ENCODE measurements at places on chromosomes 4 and X.

- no peak for DNase-seq
Observed at GRCh38 chrX:12901486-12901885, 4.9 kb upstream of the TLR8 start.

DNA sequence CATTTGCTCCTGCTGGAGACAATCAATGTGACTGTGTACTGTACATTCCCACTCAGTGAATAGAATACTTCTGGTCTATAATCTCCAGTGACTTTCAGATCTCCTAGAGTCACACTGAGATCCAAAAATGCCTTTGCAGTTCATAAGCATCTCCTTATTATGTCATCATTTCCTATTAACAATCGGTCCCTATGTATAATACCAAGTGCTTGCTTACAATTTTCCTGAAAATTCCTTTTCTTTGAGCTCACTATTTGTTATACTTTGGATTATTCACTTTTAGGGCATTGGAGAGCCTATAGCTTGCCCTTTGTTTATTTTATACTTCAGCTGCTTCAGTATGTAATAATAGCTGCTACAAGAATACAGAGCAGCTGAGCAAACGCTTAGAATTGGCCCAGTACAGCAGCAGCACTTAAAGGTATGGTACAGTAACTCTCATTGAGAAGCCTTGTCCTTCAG lies 313.0 kb downstream of the DCTD start:
- DNase-seq = no peak

GRCh38 chr4:118955515-118955914 lies 66.9 kb downstream of the SYNPO2 start:
- DNase-seq = no peak

GRCh38 chr4:107900508-107900907 lies 30.8 kb upstream of the CYP2U1 start:
- DNase-seq = no peak

DNA sequence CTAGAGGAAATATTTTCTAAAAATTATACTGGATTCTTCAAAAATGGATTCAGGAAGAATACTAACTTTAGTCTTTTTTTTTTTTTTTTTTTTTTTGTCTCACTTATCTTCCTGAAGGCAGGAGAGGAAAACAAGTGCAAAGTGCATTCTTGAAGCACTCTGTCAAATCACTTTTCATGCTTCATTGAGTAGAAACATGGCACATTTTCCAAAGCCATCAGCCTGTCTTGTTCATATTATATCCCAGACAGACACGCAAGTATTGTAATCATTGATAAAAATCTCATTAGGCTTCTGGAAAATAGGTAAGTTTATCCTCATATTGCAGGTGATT lies 1.2 kb downstream of the BBS12 start:
- no peak for DNase-seq
